Stomach (tissue), 19 donors: ENCODE measurements at places on chromosomes 2 and 18.

- DNase-seq: peak; percentile 96
Measured at GRCh38 chr2:20611077-20611843, 39.6 kb downstream of the HS1BP3 start.

- DNase-seq: no peak
Measured at GRCh38 chr18:77046409-77046808, 86.2 kb downstream of the MBP start.

- no peak for DNase-seq
Measured at GRCh38 chr2:217691920-217692666, 310.7 kb downstream of the TNS1 start.

DNA sequence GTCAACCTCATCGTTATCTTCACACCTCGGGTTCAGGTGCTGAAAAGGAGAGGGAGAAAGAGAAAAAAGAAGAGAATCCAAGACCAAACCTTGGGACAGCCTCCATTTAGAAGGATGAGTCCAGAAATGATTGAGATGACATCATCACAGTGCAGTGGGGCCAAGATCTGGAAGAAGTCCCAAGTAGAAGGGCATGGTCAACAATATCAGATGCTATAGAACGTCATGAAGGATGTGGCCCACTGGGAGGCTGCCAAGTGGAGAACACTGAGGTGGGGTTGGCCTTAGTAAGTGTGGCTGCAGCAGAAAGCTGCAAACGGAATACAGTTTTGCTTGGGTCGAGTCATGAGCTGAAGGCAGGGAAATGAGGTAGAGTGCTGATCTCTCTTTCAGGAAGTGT is 91.1 kb upstream of the FZD7 start:
- DNase-seq: no peak

- no peak for DNase-seq
Measured at GRCh38 chr18:59902131-59902992, 2.6 kb downstream of the PMAIP1 start.

- no peak for DNase-seq
Measured at GRCh38 chr2:164692114-164692513, 70.8 kb upstream of the GRB14 start.

GRCh38 chr2:120964819-120965218 is 229.2 kb downstream of the GLI2 start:
- no peak for DNase-seq

DNA sequence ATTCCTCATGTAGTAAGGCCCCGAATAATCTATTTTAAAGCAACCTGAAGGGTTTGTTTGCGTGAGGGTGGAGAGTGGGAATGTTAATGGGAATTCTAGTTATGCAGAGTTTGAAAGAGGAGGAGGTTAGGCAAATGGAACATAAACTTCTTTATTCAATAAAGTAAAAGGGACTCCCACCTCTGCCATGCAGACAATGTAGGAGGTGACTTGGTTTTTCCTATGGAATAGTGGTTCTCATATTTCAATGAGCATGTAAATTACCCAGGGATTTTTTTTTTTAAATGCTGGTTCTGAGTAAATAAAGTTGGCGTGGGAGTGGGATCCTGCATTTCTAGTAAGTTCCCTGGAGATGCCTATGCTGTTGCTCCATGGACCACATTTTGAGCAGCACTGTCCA is 367.9 kb downstream of the THSD7B start:
- no peak for DNase-seq

DNA sequence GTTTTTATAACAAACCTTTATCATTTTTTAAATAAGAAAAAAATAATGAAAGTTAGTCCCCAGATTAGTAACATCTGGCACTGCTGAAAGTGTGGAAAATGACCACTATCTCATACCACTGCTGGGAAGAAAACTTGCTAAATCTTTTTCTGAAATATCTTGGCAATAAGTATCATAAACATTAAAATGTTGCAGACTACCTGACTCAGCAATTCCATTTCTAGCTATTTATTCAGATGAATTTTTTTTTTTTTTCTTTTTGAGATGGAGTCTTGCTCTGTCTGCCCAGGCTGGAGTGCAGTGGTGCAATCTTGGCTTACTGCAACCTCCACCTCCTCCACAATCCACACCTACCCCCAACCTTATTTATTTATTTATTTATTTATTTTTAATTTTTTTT is 35.3 kb upstream of the SOS1 start:
- DNase-seq: no peak

GRCh38 chr2:4964579-4964978 is 727.6 kb upstream of the SOX11 start:
- DNase-seq: no peak

DNA sequence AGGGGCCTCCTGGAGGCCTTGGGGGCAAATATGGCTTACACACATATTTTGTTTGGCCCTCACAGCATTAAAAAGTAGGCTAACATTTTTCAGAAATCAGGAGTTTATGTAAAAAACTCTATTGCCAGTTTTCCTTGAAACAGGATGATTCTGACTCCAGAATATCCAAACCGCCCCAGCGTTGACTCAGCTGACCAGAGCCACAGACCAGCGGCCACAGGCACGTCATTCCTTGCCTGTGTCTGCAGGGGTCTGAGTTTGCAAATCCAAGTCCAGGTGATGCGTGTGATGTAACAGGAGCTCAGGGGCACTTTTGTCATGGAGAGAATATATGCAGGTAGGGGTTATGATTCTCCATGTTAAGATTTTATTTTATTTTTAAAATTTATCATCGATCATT is 79.4 kb upstream of the ALKAL2 start:
- no peak for DNase-seq
